Erythroblast (primary cell): ENCODE measurements at places on chromosomes 5 and 9.
A peak's percentile ranks its signal among the peaks of the same experiment; 100 is the strongest.

DNA sequence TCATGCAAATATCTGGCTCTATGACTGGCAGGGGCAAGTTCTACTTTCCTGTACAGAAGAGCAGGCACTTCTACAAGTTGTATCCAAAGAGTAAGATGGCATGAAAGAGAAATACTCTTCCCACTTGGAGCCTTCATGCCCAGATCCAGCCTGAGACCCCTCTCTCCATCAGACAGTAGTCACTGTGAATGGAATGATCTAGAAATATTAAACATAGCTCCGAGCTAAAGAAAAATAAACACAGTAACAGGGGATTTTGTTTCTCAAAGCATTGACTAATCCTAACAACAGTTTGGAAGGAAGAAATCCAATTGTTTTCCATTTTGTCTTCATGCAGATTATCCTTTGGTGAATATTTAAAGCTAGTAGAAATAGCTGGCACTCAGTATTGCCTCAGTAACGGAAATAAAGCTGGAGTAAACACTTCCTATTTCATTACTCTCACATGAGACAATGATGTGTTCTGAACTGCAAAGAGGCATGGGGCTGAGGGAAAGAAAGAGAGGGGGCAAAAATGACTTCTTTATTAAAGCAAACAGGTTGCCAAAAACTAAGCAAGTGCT lies 100.0 kb downstream of the SEMA5A start:
- no peak for DNase-seq

- DNase-seq, result peak; percentile 32
Measured at GRCh38 chr5:107766439-107766838, 95.7 kb upstream of the EFNA5 start.

- DNase-seq, result no peak
Measured at GRCh38 chr9:129052592-129052991, 16.2 kb downstream of the MIGA2 start.

DNA sequence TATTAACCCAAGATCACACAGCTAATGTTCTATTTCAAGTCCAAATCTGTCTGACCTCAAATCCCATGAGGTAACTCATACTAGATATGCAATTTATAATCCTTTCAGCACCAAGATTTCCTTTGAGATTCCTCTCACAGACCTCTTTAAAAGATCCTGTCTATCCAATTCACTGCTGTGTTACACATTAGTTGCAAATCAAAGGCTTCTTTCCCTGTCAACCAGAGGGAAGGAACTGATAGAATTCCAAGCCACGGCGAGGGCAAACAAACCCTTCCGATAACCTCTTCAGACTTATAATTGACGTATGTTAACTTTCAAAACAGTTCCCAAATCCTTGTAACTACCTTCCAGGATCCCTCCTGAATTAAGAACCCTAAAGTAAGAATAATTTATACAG lies 168.9 kb downstream of the DRD1 start:
- DNase-seq, result no peak

GRCh38 chr5:175250426-175250825 lies 193.6 kb downstream of the DRD1 start:
- no peak for DNase-seq

DNA sequence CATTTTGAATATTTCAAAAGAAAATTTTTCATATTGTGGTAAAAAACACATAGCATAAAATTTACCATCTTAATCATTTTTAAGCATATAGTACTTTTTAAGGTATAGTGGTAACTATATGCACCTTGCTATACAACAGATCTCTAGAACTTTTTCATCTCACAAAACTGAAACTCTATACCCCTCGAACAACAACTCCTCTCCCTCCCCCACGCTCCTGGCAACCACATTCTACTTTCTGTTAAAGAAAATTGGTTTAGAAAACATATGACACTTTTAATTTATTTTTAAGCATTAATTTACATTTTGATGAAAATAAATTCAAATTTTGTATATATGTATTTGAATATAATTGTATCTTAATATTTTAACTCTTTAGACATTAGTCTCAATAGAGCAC lies 147.2 kb upstream of the EFNA5 start:
- DNase-seq, result no peak
